MCF 10A (cell line): ENCODE measurements at places on chromosomes 6 and 20. TPM values are rescaled to one million over a fixed set of nuclear protein-coding genes. Genes with fewer than 3 reads are reported as not detected.

Gene RIN2
- 16.8 and 23.9 TPM in 2 replicates for total RNA-seq

Gene RIPPLY2
- not detected in 2 replicates for total RNA-seq

Gene LY6G6F
- not detected in 2 replicates for total RNA-seq

Gene TMEM200A
- not detected in 2 replicates for total RNA-seq

Gene BPIFA1
- total RNA-seq = not detected in 2 replicates

Gene LAMP5
- total RNA-seq = not detected in 2 replicates

Gene ARHGAP40
- not detected in 2 replicates for total RNA-seq

DNA sequence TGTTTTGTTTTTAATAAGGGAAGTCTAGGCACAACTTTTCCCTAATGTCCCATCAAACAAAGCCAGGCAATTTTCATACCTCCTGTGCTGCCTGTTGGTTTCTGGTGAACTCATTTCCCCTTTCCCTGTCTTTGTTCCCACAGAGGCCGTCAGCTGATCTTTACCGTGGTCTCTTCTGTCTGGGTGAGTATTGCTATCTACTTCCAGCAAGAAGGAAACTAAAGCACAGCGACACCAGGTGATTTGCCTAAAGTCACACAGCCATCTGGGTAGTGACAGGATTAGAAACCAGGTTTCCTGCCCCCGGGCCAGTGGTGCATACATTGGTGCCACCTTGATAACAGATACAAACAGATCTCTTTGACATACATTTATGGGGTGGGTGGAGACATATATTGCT, 59.6 kb downstream of the RAB44 start:
- DNase-seq = no peak

DNA sequence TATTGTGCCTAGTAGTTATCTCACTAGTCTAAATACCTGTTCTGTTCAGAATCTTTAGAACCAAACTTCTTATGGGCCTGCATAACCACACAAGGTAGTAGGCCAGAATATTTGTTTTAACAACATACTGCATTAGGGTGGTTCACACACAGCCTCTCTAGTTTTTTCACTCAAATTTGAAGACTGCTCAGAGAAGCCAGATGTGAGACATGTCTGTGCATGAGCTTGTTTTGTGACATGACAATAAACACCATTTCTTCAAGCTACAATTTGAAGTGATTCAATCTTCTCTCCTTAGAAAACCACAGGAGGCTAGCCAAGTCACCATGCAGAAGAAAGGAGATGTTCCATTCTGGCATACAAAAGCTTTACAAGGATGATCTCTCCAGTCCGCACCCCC, 135.6 kb downstream of the MMS22L start:
- DNase-seq = no peak

DNA sequence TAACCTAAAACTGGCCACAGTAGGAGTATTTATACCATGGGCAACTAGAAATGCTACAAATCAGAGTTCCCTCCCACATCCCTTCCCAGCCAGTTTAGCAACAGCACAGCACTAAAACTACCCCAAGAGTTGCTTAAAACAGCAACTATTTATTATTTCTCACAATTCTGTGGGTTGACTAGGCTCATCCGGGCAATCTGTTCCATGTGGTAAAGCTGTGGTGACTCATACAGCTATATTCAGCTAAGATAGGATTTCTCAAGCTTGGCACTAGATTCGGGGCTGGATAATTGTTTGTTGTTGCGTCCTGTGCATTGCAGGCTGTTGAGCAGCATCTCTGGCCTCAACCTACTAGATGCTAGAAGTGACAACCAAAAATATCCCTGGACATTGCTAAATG, 8.6 kb upstream of the HECA start:
- DNase-seq = peak; percentile 85

DNA sequence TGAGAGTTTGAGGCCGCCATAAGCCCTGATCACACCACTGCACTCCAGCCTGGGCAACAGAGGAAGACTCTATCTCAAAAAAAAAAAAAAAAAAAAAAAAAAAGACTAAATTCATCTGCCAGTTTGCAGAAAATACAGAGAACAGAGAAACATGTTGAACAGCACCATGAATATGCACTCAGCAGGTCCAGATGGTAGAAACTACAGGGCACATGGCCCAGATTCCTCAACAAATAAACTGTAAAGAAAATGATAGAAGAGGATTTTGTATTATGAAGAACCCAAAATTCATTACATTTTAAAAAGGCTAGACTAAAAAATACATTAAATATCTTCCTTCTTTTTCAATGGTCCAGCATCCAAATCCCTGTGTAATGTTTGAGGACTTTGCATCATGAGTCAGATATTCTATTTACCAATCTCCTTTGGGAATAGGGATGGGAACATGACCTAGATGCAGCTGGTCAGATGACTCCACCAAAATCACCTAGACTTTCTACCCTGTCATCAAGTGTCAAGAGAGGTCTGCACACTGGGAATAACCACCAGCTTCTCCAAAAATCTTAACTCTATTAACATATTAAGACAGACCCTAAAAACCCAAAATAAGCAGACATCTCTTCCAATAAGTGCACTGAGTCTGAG, 189.1 kb upstream of the TCF21 start:
- no peak for DNase-seq

DNA sequence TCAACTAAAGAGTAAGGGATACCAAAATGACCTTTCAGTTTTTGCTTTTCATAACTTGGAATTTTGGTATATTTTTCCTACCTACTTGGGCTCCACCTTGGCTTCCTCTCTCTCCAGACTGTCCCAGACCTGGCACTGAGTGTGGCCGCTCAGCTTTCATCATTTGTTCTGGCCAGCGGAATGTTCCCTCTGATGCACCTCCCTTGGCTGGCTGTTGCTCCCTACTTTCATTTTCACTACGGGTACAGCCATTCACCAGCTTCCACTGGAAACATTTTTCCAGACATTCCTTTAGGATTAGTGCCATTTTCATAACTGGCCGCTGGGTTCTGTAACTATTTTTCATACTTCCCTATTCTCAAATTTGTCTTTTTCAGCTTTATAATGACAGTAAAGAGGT, 487.4 kb downstream of the TENT5A start:
- peak; percentile 62 for DNase-seq

DNA sequence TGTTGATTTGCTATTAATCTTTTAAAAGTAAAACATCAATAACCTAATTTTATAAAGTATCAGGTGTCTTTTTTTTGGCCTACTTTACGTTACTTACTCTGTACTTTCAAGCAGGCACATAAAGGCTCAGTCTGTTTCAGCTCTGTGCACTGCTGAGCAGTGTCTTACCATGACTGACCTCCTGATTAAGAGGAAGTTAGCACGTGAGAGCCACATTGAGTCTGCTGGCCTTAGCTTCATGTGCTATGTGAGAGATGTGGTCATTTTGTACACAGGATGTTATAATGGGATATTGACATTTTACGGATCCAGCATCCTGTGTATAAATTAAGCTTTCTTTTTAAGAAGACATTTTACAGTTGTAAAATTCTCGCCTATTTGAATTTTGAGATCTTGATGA, 31.9 kb downstream of the ARID1B start:
- no peak for DNase-seq

DNA sequence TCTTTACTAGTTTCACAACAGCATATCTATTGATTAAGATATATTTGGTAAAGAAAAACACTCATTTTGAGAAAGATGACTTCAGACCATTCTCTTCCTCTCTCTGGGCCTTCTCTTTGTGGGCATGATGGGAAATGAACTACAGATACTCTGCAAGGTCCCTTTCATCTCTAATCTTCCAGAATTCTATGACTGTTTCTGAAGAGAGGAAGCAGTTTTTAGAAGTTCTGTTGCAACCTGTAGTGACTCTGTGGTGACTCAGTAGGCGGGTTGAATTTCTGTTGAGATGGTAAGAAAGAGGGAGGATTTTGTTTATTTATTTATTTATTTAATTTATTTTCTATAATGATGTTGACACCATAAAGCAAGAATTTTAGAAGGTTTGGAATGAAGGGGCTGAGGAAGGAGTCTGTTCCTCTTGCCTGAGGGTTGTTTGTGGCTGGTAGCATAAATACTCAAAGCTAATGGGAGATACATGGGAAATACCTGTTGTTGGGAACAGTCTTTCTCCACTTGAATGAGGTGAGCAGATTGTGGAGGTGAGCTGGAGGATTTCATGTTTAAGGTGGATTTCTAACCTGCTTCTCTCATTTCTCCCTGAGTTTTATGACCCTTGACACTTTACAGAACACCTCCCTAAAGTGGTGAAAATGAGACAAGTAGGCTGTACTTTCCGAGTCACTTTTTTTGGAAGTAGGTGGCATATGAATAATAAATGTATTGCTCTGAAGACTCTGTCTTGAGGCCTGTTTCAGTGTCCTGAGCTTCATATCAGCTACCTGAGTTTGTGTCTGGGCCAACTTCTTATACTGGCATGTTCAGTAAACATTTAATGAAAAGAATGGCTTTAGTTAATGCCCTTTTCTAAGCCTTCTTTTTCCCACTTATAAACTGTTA, 15.0 kb downstream of the ACSS2 start:
- DNase-seq = peak; percentile 79

DNA sequence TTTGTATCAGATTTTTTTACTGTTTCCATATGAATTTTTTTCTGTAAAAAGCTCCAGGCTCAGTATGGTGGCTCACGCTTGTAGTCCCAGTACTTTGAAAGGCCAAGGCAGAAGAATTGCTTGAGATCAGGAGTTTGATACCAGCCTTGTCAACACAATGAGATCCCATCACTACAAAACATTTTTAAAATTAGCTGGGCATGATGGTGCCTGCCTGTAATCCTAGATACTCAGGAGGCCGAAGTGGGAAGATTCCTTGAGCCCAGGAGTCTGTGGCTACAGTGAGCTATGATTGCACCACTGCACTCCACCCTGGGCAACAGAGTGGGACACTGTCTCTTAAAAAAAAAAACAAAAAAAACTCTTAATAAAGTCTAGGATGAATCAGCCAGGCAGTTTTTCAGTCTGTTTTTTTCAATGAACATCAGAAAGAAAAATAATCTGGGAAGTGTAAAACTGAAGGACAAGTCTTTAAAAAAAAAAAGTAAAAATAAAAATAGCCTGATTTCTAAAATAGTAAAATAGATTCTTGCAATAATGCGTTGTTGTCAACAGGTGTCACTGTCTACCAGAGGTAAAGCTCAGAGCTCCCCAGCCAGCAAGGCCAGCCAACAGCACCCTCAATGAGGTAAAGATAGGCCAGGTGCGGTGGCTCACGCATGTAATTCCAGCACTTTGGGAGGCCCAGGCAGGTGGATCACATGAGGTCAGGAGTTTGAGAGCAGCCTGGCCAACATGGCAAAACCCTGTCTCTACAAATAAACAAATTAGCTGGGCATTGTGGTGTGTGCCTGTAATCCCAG, 9.3 kb upstream of the ATG5 start:
- DNase-seq = peak; percentile 59

- DNase-seq = peak; percentile 77
Measured at GRCh38 chr6:32118782-32119628, 9.0 kb downstream of the ATF6B start.

GRCh38 chr20:37941992-37942391, 39.1 kb downstream of the VSTM2L start:
- no peak for DNase-seq

- DNase-seq = peak; percentile 8
Measured at GRCh38 chr6:8149350-8149749, 47.0 kb upstream of the EEF1E1 start.

GRCh38 chr6:158040051-158040803, 58.6 kb downstream of the SYNJ2 start:
- DNase-seq = peak; percentile 72

GRCh38 chr6:126033696-126034095, 47.4 kb downstream of the TRMT11 start:
- DNase-seq = peak; percentile 68

DNA sequence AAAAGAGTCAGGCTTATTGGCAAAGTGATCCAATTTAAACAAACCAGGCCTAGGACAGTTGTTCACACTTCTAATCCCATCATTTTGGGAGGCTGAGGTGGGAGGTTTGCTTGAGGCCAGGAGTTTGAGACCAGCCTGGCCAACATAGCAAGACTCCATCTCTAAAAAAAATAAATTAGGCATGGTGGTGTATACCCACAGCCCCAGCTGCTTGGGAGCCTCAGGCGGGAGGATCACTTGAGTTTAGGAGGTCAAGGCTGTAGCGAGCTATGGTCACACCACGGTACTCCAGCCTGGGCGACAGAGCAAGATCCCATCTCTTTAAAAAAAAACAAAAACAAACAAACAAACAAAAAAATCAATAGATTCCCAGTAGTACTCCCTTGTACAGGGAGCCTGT, 86.8 kb downstream of the SASH1 start:
- DNase-seq = no peak

- DNase-seq = no peak
Measured at GRCh38 chr6:14092316-14092715, 25.3 kb upstream of the CD83 start.

- DNase-seq = no peak
Measured at GRCh38 chr20:61977419-61977786, 88.3 kb downstream of the TAF4 start.

GRCh38 chr6:133595111-133595761, 293.7 kb upstream of the TCF21 start:
- no peak for DNase-seq

DNA sequence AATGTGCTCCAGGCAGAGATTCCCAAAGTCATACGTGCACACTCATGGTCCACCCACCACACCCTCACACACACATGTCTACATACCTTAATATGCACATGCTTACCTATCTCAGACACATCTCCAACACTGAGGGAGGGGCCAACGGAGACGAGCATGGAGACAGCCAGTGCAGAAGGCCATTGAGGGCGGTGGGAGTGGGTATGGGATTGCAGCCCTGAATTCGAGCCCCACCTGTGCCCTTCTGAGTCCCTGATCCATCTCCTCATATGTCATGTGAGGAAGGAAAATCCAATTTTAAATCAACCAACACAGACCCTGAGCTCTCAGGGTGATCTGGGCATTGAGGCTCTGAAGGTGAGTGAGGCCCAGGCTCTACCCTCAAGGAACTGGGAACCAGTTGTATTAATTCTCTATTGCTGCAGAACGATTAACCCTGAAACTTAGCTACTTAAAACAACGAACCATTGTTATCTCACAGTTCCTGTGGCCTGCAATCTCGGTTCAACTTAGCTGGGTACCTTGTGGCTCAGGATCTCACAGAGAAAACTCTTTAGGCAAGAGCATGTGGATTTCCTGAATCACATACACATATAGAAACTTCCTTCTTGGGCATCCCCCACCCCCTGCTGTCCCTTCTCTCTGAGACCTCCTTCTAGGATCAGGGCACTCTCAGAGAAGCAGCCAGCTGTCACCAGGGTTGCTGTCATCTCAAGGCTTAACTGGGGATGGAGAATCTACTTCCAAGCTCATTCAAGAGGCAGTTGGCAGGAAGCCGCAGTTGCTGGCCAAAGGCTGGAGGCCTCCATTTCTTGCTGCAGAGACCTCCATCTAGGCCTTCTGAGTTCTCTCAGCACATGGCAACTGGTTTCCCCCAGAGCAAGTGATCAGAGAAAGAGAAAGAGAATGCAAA, 28.3 kb downstream of the GLP1R start:
- no peak for DNase-seq

GRCh38 chr20:62884556-62884955, 22.9 kb upstream of the TCFL5 start:
- DNase-seq = no peak

GRCh38 chr6:7085911-7086310, 21.9 kb upstream of the RREB1 start:
- DNase-seq = peak; percentile 43

- no peak for DNase-seq
Measured at GRCh38 chr6:110034667-110035036, 56.5 kb downstream of the GPR6 start.

GRCh38 chr6:2061880-2062279, 183.5 kb downstream of the GMDS start:
- DNase-seq = no peak

- DNase-seq = no peak
Measured at GRCh38 chr6:43853066-43853650, 83.1 kb downstream of the VEGFA start.
